ENCODE measurements at places on chromosomes 11 and 22.

GRCh38 chr11:34651551-34651950, 30.7 kb downstream of the EHF start:
- no peak for DNase-seq

- no peak for DNase-seq
Observed at GRCh38 chr11:128294001-128294670, 293.2 kb downstream of the ETS1 start.

- no peak for DNase-seq
Observed at GRCh38 chr11:106770489-106771085, 247.7 kb downstream of the GUCY1A2 start.

GRCh38 chr22:50737728-50738648, at the start of gene ACR:
Gene ACR (plus strand): TSS chr22:50738204. CDS start chr22:50738236, 32 bp downstream.
- DNase-seq = no peak

- DNase-seq = no peak
Observed at GRCh38 chr22:41343300-41343699, 38.4 kb upstream of the TEF start.

- DNase-seq = no peak
Observed at GRCh38 chr11:8258289-8258688, 5.4 kb downstream of the LMO1 start.

DNA sequence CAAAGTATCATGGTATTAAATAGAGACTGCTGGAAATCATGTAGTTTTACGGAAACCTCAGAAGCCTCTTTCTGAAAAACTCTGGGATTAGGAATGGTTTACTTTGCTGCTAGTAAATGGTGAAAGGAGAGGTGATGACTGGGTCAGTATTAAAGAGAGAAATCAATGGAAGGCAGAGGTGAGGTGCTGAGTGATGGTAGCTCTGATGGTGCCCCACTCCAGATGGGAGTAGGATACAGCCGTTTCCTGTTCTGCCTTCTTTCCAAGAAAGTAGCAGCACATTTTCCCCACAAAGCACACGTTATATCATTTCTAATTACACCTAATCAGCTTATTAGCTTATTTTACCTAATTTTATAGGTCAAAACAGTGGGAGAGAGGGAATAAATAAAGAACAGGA, 267.6 kb upstream of the PITPNB start:
- DNase-seq = no peak

DNA sequence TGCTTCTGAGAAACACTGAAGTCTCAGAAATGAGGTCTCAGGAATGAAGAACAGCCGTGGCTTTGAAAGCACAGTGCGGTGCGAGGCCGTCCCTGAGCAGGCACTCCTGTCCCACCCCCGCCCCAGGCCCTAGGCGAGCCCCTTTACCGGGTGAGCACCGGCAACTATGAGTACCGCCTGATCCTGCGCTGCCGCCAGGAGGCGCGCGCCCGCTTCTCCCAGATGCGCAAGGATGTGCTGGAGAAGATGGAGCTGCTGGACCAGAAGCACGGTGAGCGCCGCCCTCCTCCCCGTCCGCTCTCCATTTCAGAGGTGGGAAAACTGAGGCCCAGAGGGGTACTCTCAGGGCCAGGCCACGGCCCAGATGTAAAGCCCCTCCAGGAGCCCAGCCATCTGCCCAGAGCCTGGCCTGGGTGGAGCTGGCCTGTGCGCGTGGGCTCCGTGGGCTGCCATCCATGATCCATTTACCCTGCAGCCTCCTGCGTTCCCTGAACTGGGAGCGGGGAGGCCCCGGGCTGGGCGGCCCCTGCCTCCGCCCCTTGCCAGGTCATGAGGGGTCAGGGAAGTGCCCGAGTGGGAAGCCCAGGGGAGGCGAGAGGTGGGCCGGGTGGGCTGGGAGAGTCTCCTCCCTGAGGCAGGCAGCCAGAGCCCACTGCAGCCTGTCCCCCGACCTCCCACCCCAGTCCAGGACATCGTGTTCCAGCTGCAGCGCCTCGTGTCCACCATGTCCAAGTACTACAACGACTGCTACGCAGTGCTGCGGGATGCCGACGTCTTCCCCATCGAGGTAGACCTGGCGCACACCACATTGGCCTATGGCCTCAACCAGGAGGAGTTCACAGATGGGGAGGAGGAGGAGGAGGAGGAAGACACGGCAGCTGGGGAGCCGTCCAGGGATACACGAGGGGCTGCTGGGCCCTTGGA, 9.5 kb downstream of the SLC16A8 start:
- DNase-seq = no peak

DNA sequence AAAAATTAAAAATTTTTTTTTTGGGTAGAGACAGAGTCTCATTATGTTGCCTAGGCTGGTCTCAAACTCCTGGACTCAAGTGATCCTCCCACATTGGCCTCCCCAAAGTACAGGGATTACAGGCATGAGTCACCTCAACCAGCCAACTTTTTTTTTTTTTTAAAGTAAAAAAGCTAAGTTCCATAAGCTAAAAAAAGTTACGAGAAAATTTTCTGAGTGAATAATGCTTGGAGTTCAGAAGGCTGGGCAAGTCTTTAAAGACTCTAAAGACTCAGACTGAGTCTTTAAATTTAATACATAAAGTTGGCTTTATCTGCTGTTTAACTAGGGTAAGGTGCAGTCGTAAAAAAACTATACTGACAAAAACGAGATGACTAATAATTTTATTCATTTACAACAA, 5.6 kb downstream of the DDX6 start:
- DNase-seq = no peak

GRCh38 chr11:6270584-6271246, 11.1 kb downstream of the CCKBR start:
- DNase-seq = no peak

GRCh38 chr11:12902791-12903486, 106.2 kb upstream of the RASSF10 start:
- DNase-seq = no peak

GRCh38 chr11:69976794-69977193, 101.3 kb upstream of the ANO1 start:
- no peak for DNase-seq

DNA sequence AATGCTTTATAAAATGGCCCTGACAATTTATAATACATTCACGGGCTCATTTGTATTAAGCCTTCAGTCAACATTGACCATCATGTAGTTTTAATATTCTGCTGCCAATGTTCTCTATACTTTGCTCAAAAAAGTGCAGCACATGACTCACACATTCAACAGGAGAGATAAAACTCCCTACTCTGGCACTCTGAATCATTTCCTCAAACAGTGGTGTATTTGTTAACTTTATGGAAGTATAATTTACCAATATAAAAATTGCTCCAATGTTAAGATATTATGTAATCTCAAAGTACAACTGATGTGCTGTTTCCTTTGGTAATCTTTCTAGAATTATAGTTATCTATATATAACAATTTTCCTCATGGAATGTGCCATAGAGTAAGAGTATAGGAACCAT, 39.9 kb downstream of the MAML2 start:
- no peak for DNase-seq

DNA sequence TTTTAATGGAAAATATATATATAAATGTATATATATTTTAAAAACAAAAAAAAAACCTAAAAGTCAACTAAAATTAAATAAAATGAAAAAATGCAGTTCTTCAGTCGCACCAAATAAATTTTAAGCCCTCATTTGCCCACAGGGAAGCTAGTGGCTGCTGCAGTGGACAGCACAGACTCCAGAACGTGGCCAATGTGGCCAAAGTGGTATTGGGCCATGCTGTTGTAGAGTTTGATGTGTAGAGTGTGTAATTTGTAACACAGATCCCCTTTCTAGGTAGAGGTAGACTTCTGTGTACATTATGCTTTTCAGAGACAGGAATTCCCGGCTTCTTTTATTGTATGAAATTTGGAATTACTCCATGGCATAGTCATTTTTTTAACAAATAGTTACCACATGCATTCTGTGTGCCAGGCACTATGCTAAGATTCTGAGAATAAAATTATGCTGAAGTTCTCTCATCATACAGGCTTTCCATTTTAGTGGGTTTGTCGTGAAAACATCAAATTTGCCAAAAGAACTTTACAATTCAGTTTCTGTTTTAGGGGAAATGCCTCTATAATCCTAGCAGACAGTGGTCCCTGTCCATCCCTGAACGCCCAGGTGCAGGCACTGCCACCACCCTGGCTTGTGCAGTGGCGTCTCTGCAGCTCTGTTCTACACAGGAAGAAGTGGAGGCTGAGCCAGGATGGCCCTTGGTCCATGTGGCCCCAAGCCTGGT, 68.5 kb downstream of the MED15 start:
- no peak for DNase-seq

- no peak for DNase-seq
Observed at GRCh38 chr22:34055525-34056200, 135.4 kb upstream of the LARGE1 start.

GRCh38 chr11:692824-693414, 2.1 kb downstream of the DEAF1 start:
- DNase-seq = no peak

DNA sequence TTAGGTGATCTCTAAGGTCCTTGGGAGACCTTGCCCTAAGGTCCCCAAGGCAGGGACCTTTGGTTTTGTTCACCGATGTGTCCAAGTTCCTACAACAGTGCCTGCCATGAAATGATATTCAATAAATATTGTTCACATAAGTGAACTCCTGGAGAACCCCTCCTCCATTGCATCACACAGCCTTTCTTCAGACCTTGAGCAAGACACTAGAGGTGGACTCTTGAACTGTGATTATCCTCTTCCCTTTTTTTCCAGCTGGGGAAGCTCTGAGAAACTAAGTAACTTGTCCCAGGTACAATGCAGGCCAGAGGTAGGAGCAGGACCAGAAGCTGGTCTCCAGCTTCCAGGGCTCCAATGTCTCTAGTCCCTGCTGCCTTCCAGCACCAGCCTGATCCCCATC, 76.6 kb upstream of the LMO1 start:
- no peak for DNase-seq

- DNase-seq = no peak
Observed at GRCh38 chr11:46916286-46917108, 1.9 kb downstream of the LRP4 start.

DNA sequence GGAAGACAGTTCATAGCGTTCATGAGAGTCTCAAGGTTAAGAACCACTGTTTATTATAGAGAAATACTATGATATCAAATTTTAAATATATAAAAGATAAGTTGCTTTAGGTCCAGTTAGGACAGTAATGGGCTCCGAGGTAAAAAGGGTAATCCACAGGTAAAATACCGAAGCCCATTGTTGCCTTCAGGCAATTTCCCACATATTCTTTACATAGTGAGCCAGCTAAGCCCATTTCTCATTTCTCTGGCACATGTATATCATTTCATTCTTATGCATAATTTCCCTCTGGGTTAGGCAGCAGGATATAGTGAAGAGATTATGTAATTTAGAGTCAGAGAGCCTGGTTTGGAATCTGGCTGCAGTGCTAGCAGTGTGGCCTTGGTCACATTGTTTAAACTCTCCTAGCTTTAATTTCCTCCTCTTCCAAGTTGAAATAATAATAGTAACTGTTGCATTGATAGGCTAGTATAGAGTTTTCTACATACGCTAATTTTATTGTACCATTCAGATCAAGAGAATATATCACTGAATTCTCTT, 7.6 kb upstream of the POU2AF1 start:
- DNase-seq = no peak

DNA sequence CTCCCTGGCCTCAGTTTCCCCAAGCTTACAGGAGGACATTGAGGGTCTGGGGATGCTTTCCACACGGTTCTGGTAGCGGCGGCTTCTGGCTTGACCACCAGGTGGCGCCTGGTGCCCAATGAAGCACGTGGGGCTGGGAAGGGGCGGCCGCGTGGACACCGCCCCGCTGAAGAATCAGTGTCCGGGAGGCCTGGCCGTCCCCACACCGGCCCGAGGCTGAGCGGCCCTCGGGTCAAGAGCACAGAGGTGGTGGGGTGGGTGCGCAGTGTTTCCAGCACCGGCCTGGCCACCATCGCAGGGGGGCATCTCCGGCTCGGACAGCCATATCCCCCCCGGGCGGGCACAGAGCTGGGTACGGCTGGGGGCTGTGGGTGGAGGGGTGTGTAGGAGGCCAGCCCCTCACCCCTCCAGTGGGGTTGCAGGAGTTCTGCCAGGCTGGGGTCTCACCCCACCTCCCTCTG, 27.8 kb upstream of the PPARA start:
- peak; percentile 80 for DNase-seq

- DNase-seq = no peak
Observed at GRCh38 chr11:35089666-35090065, 49.3 kb upstream of the CD44 start.

DNA sequence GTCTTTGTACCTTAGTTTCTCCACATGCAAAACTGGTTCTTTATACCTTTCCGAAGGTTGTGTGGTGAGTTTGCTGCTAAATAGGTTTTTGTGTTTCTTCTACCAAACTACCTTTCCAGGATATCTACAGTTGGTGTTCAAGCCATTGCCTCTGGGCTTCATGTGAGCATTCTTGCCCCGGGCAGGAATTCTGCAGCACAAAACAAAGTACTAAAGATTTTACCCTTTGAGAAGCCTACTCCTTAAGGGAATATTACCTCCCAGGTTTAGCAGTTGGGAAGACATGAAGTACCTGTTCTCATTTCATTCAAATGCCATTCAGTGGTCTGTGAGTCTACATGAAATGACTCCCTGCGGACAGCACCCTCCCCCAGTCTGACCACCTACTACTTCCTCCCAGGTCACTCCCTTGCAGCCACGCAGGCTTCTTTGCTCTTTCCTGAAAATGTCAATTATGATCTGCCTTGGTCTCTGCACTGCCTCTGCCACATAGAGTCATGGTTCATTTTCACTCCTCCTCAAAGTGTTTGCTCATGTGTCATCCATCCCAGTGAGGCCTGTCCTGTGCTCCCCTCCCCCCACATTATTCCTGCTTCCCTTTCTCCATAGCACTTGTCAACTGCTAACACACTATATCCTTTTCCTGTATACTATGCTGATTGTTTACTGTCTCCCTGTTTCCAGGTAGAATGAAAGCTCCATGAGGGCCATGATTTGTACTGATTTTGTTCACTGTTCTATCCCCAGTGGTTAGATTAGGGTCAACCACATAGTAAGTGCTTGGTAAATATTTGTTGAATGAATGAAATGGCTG, 36.9 kb downstream of the PACS1 start:
- no peak for DNase-seq

GRCh38 chr22:46528121-46528610, 9.3 kb downstream of the CELSR1 start:
- DNase-seq = no peak

- no peak for DNase-seq
Observed at GRCh38 chr22:40645579-40646197, 9.2 kb upstream of the MRTFA start.

- DNase-seq = no peak
Observed at GRCh38 chr11:60874421-60875365, 7.4 kb downstream of the ZP1 start.

DNA sequence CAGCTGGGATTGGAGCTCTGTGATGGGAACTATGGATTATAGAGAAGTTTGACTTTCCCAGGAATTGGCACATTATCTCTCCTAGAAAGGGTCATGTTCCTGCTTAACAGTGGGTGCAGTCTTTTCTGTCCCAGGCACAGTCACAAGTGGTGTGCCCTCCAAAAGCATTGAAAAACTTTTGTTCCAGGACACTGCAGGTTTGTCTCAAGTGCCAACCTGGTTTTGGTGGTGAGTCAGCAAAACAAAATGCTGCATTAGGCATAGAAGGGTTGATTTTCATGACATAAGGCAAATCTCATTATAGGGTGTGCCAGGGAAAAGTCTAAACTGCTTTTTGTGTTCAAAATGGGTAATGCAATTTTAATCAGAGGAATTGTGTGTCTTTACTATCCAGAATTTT, 4.9 kb downstream of the HTATIP2 start:
- no peak for DNase-seq

- DNase-seq = peak; percentile 39
Observed at GRCh38 chr11:126318574-126319373, 14.9 kb downstream of the DCPS start.

GRCh38 chr22:36055376-36056295, 27.0 kb upstream of the RBFOX2 start:
- DNase-seq = no peak

All from dorsolateral prefrontal cortex (tissue), 122 donors.